ENCODE measurements at places on chromosomes 16 and 17.

GRCh38 chr16:10242916-10243315 lies 60.7 kb upstream of the GRIN2A start:
- no peak for DNase-seq

DNA sequence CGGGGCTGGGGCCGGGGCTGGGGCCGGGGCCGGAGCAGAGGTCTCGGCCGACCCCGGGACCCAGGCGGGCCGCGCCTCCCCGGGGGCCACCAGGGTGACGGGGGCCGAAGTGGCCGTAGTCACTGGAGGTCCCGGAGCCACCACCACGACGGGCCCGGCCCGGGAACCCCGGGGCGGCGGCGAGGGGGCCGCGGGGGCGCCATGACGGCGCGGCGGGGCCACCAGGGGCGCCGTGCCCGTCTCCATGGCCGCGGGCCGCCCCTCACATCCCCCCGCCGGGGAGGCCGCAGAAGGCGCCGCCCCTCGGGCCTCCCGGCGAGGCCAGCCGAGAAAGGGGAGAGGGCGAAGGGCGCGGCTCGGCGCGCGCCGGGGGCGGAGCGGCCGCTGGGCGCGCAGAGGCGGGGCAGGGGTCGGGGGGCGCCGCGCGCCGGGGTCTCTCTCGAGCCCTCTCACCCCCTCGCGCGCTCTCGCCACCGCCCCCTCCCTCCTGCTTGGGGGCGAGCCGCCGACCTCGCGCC lies 297 bp downstream of the TBC1D10B start:
- DNase-seq: no peak

- DNase-seq: no peak
Measured at GRCh38 chr17:42407289-42407836, 15.7 kb downstream of the CAVIN1 start.

GRCh38 chr17:41860254-41860931 lies 4.8 kb downstream of the KLHL11 start:
- peak; percentile 2 for DNase-seq
